H4 (cell line): ENCODE measurements at places on chromosomes 3 and 15. TPM values are rescaled to one million over a fixed set of nuclear protein-coding genes. Genes with fewer than 3 reads are reported as not detected.

Gene PRTG
- total RNA-seq, result 1.3 and 2.1 TPM in 2 replicates

Gene MYZAP
- total RNA-seq, result 1.5 and 5.1 TPM in 2 replicates

Gene BTD
- 20.1 and 23.8 TPM in 2 replicates for total RNA-seq

Gene TLR9
- total RNA-seq, result not detected in 2 replicates

Gene KNG1
- not detected in 2 replicates for total RNA-seq
